Hypothalamus (tissue), 51 donors: ENCODE measurements at places on chromosomes 16 and 17.

DNA sequence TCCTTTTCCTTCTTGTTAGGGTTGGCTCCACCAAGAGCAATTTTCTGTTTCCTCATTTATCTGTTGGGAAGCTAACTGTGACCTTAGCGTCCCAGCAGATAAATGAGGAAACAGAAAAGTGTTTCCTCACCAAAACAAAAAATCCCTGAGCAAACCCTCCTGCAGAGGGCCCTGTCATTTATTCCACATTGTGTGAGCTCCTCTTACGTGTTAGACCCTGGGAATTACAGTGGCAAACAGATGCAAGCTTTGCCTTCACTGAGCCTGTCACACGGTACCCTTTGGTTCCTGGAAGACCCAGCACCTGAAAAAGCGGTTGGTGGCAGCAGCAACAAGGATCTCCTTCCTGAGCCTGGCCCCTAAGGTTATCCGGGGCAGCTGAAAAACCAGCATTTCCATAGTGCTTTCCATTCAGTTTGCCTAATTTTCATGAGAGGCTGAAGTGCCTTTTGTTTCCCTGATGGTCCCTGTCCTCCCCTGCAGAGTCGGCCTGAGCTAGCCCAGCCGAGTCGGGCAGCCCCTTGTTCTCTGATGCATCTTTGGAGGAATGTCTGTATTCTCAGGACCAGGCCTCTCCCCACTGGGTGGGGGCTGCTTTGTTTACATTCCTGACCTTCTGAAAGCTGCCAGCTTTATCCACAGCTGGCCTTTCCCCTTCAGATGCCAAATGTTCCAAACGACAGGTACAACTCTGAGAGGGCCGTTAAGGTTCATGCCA is 34.7 kb downstream of the YPEL2 start:
- no peak for DNase-seq

DNA sequence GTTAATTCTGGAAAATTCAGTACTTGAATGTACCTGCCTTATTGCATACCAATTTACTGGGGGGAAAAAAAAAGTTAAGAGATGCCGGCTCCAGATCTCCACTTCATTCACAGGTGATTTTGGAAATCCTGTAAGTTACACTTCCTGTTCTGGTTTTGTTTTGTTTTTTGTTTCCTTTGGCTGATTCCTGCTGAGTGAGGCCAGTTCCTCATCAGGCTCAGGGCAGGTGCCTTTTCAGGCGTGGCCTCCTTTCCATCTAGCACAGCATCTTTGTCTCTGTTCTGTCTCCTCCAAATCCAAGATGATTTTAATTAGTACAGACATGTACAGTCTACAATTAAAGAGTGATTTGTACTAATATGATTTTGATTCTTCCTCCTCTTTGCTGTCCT is 19.2 kb downstream of the CYB561 start:
- DNase-seq: no peak

- no peak for DNase-seq
Observed at GRCh38 chr17:21381076-21381706, 5.0 kb downstream of the KCNJ12 start.

- no peak for DNase-seq
Observed at GRCh38 chr16:11788914-11789313, 8.1 kb downstream of the ZC3H7A start.

- no peak for DNase-seq
Observed at GRCh38 chr17:50272246-50272645, 2.0 kb upstream of the TMEM92 start.

DNA sequence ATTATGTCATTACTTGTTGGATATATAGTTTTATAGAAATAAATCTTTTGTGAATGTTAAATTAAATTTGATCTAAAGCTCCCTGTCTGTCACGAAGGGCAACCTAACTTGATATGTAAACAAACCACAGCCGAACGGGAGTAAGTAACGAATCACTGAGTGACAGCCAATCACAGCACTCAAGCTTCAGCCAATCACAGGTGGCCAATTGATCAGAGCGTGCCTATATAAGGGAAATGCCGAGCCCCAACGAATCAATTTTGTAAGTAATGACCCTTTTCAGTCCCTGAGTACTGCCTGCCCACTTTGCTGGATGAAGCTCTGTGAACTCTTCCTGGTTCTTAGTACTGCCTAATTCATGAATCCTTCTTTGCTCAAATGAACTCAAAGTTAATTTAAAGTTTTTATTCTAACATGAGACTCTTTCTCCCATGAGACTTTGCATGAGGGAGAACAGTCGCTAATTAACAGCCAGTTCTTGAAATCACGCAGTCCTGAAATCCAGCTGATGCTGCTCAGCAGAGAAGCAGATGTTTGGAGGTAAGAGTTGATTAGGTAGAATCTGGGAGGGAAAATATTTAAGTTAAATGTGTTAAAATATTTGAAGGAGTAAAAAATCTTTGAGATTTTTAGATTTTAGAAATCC is 302.2 kb downstream of the CNTNAP4 start:
- DNase-seq: no peak

GRCh38 chr16:4586291-4586690 is 28.4 kb downstream of the UBALD1 start:
- no peak for DNase-seq

DNA sequence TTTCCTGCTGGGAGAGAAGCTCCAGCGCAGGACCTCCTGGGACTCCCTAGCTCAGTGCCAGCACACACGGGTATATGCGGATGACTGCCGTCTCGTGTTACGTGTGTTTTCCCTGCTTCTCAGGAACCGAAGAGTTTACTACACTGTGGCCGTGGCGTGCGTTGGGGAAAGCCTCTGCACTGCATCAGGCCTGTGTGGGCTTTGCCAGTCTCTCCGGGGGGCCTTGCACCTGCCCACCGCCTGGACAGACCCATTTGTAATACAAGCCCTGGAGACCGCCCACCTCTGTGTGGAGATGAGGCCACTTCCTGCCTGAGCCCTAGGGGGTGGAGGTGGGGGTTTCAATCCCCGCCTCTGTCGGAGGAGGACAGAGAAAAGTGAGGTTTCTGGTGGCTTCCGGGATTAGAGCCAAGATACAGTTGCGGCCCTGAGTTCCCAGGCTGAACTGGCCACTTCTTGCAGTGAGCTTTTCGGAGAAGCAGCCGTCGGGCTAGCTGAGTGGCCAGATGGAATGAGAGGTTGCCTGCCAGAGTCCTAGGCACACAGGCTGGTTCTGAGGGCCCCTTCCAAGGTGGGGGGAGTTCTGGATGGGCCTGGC is 43.4 kb upstream of the GSE1 start:
- DNase-seq: no peak

- no peak for DNase-seq
Observed at GRCh38 chr17:64231567-64232141, 31.4 kb downstream of the TEX2 start.

DNA sequence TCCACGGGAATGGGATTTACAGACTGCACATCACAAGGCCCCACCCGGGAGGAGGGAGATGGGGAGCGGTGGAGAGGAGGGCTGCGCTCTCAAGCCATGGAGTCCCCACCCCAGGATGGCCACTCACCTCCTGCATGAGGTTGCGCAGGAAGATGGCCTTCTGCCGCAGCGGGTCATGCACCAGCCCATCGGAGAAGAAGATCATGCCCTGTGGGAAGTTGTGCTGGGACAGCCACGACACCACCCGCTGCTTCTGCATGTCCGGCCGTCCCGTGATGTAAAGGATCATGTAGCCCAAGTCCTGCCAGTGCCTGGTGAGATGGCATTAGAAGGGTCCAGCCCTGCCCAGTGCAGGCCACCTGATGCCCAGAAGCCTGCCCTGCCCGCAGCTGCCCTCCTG is 17.0 kb downstream of the PIMREG start:
- DNase-seq: no peak

GRCh38 chr17:79838522-79839274 is 542 bp downstream of the CBX4 start:
- DNase-seq: peak; percentile 36

- peak; percentile 87 for DNase-seq
Observed at GRCh38 chr17:11598274-11599221, at the start of gene DNAH9. Gene DNAH9, plus strand, starts transcription at chr17:11598470. Its CDS starts 29 bp downstream, at chr17:11598499.

DNA sequence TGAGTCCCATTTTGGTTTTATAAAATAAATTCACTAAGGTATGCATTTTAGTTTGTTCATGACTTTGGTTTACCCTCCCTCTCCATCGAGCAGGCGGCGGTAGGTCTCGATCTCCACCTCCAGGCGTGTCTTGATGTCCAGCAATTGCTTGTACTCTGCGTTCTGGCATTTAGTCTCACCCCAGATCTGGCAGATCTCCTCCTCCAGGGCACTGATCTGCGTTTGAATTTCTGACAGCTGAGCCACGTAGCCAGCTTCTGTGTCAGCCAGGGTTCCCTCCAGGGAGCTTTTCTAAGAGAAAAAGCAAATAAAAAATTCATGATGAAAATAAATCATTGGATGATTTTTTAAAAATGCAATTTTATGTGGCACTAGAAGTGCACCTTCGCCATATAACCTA is 4.2 kb downstream of the KRT24 start:
- no peak for DNase-seq

- DNase-seq: no peak
Observed at GRCh38 chr17:21242026-21242697, 11.0 kb downstream of the NATD1 start.

DNA sequence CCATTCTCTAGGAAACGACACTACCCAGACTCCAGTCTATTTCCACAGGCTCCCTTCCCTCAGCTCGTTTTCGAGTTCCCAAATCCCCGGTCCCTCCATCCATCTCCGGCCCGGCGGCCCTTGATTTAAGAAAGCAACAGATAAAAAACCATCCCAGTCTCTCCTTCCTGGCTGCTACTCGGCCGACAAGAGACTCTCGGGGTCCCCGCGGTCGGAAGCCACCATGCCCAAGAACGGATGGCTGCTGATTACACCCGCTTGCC is 182 bp downstream of the RPL26 start:
- DNase-seq: no peak

GRCh38 chr17:77128896-77129567 is 11.7 kb upstream of the SEC14L1 start:
- DNase-seq: no peak

GRCh38 chr17:66472123-66472522 is 169.7 kb downstream of the PRKCA start:
- no peak for DNase-seq

- DNase-seq: no peak
Observed at GRCh38 chr17:57940653-57941329, 14.4 kb downstream of the CUEDC1 start.

GRCh38 chr17:42289611-42290181 is 1.4 kb downstream of the STAT5A start:
- DNase-seq: no peak

- DNase-seq: no peak
Observed at GRCh38 chr17:42780851-42781638, 635 bp downstream of the WNK4 start.

DNA sequence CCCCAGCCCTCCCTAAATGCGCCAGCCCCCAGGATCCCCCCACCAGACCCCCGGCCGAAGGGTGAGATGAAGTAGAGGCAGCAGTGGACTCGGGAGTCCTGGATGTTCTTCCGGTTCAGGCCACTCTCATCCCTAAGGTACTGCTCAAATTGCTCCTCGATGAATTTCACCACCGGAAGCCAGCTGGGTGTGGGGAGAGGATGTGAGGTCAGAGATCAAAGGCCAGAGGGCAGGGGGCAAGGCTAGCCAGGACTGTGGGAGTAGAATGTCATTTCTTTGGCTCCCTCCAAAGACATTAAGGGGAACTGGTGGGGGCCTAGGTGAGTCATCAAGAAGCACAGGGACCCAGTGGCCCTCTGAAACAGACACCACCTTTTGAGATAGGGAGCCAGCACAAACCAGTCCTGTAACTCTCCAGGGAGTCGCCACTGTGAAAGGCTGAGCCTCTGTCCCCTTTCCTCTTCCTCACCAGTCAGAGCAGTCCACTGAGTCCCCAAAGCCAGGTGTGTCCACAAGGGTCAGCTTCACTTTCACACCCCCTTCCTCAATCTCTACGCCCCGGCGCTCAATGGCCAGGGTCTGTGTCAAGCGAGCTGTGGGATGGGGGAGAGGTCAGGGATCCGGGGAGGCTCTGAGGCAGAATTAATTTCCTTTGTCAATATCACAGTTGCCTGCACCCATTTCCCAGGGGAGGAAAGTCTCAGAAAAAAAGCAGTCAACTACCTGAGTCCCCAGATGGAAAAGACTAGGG is 895 bp downstream of the SEPTIN1 start:
- no peak for DNase-seq
